Stimulated activated CD8-positive, alpha-beta memory T cell treated with anti-CD3 and anti-CD28 coated beads, Interleukin-15, amount 100 ng/mL, for 24 hours (primary cell): ENCODE measurements at places on chromosomes 13 and 19.

DNA sequence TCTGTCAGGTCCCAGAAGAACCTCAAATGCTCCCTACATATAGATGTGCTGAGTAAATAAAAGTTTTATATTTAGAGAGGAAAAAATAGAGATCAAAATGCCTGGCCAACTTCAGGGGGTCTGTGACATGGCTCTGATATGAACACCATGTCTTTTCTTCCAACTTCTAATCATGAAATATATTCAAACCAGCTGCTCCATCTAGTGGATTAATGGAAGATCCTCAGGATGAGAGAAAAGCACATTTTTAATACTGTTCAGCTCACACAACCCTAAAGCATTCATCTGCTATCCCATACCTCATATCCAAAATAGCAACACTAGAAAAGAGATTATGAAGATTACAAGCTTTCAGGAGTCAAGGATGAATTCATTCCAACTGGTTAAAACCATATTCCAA, 56.0 kb upstream of the DOCK9 start:
- no peak for DNase-seq

DNA sequence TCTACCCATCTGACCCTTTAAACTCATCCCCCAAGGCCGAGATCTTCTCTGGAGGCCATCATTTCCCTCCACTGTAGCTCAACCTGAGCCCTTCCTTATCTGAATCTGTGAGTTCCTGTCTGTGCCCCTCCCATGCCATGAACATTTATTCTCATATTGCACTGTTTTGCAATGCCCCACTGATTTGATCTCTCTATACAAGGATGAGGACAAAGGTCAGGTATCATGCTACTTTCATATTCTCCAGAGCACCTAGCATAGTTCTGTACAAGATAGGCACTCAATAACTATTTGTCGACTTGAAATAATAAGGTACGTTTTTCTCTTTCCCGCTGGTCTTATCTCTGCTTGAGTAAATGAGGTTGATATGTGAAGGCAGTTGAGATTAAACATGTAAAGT, 135.5 kb downstream of the KLF5 start:
- DNase-seq: no peak

DNA sequence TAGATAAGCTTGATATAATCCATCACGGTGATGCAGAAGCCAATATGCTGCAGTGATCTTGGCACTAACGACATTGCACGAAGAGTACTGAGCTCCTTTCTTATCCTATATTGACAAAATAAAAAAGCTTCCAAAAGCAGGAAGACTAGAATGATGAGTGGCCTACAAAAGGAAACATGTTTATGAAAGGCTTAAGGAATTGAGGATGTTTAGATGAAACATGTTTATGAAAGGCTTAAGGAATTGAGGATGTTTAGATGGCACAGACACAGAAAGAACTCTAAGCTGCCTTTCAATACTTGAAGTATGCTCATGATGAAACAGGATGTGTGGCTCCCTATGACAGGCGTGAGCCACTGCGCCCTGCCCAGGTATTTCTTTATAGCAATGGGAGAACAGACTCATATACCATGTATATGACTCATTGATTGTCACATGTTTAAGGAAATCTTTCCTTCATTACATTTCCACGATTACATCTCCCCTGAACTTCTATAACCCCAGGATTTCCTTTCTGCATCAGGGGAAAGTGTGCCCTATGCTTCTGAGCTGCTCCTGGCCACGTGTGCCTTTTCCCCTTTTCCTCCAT, 690.8 kb upstream of the ARGLU1 start:
- DNase-seq: no peak

DNA sequence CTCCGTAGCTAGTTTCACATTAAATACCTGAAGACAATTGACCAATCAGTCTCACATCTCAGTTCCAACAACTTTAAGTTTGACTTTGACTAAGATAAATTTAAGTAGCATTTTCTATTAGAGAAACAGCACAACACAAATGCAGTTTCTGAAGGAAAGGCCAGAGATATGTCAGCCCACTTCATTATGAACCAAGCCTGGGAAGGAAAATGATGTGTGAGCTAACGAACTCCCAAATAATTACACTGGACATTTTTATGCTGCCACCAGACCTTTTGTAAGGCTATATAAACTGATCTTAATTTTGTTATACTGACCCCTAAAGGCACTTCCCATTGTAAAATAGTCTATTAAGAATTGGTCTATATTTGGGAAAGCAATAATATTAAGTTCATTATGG, 57.9 kb upstream of the DACH1 start:
- DNase-seq: no peak

DNA sequence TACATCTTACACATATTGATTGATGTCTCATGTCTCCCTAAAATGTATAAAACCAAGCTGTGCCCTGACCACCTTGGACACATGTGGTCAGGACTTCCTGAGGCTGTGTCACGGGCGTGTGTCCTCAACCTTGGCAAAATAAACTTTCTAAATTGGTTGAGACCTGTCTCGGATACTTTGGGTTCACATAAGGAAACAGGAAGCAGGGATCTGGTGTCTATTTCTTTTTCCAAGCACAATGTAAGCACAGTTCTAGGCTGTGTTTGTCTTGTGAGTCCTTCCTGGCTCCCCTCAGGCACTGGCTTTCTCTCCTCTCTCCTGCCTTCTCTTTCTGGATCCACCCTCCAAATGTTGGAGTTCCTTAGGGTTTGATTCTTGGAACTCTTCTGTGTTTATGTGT, 27.6 kb upstream of the TPT1 start:
- no peak for DNase-seq

GRCh38 chr13:112759053-112759452, 69.2 kb downstream of the ATP11A start:
- DNase-seq: no peak

DNA sequence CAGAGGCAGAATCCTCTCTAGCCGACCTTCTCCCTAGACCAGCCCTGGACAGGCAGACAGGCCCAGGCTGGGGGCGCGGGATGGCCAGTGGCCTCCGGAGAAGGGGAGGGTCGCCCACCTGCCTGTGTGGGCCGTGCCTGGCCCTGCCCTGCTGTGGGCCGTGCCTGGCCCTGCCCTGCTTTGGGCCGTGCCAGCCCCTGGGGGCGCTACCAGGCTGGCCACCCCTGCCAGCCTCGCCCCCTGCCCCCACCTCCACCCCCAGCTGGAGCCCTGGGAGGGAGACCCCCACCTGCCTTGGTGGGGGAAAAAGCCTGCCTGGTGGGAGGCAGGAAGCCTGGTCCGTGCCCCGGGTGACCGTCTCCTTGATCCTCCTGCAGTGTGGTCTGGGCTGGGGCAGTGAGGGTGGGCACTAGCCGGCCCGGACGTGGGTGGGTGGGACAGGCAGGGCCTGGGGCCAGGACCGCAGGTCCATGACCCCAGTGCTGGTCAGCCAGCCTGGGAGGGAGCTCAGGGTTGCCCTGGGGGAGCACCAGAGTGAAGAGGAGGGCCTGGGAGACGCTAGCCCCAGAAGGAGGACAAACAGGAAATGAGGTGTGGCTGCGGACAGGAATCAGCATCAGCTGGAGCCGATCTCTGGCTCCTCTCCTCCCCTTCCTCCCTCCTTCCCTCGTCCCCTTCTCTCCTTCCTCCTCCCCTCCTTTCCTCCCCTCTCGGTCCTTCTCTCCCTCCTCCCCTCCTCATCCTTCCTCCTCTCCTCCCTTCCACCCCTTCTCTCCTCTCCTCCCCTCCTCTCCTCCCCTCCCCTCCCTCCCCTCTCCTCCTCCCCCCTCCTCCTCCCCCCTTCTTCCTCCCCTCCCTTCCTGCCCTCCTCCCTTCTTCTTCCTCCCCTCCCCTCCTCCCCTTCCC, 5.1 kb upstream of the MKNK2 start:
- DNase-seq: no peak

GRCh38 chr13:102510072-102510471, 86.7 kb upstream of the TPP2 start:
- DNase-seq: no peak

GRCh38 chr13:99661791-99662190, 160.5 kb downstream of the TM9SF2 start:
- no peak for DNase-seq
